ENCODE measurements at places on chromosomes 11 and 22.

DNA sequence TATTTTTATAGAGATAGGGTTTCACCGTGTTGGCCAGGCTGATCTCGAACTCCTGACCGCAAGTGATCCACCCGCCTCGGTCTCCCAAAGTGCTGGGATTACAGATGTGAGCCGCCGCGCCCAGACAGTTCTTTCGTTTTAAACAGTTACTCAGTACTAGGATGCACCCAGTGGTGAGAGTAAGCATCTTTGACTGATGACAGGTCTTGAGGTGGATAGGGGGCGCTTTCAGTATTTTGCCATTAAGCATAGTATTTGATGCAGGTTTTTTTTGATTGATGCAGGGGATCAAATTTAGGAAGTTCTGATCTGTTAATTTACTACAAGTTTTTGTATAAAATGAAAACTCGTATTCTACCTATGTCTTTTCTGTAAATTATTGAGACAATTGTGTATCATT lies 13.2 kb upstream of the TRIM34 start:
- DNase-seq: no peak

DNA sequence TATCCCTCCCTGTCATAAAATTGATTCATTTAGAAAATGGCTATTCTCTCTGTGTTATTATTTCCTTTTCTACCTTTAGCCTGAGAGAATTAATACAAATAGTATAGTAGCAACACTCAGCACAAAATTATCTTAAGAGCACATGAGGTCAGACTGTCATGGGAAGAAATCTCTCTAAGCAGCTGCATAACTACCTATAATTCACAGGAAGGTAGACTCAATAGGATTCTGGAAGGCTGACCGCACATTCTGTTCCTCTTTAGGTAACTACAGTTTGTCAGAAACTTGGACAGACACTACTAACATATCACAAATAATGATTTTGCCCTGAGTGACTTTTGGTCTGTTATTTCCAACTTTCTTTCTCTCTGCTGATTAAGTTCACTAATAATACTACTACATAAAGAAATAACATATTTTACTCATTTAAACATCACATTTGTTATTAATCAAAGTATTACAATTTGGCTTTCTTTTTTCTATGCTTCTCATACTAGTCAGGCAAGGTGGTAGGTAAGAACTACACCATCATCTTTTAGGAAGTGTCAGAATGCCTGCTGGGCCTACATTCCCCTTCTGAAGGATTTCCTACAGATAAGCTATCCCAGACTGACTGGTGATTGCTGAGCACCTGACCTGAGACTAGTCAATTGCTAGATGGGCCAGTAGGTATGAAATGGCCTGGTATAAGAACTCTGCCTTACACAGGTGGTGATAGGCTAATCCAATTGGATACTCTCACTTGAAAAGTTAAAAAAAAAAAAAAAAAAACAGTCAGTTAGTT lies 325.1 kb downstream of the DLG2 start:
- no peak for DNase-seq

GRCh38 chr22:40040927-40041326 lies 46.2 kb downstream of the FAM83F start:
- peak; percentile 16 for DNase-seq

- no peak for DNase-seq
Observed at GRCh38 chr11:19873730-19874129, 161.1 kb downstream of the NAV2 start.

DNA sequence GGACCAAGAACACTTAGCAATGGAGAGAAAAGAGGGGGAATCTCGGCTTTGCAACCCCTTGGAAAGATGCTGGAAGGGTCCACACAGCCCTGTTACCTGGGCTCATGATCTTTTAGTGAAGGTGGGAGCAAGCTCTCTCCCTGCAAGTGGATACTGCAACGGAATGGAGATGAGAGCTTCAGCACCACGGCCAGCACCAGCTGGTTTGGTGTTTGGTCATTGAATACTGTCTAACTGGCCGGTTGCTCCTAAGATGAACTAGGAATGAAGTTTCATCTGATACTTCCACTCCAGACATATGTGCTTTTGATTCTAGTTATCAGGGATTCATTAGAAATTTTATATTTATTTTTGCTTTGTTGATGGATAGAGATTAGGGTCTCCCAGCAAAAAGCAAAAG lies 16.3 kb downstream of the HTR3A start:
- DNase-seq: no peak

DNA sequence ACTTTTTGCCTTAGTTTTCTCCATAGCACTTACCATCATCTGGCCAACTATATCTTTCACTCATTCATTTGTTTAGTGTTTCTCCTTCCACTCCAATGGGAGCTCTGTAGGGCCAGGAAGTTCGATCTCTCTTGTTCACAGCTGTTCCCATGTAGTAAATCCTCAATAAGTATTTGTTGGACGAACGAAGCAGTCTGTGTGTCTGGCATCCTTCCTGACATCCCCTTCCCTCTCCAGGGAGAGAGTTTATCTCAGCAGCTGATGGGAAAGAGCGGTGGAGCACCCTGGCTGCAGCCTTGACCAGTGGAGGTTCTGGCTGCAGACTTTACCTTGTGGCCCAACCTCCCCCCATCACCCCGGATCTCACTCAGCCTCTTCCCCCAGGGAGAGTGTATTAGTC lies 141.7 kb downstream of the CHST1 start:
- DNase-seq: no peak

- DNase-seq: no peak
Observed at GRCh38 chr22:17012267-17012666, 4.2 kb upstream of the GAB4 start.

- DNase-seq: no peak
Observed at GRCh38 chr22:44365191-44365590, 52.4 kb upstream of the SHISAL1 start.

GRCh38 chr22:41656556-41656955 lies 32.1 kb downstream of the SNU13 start:
- no peak for DNase-seq

DNA sequence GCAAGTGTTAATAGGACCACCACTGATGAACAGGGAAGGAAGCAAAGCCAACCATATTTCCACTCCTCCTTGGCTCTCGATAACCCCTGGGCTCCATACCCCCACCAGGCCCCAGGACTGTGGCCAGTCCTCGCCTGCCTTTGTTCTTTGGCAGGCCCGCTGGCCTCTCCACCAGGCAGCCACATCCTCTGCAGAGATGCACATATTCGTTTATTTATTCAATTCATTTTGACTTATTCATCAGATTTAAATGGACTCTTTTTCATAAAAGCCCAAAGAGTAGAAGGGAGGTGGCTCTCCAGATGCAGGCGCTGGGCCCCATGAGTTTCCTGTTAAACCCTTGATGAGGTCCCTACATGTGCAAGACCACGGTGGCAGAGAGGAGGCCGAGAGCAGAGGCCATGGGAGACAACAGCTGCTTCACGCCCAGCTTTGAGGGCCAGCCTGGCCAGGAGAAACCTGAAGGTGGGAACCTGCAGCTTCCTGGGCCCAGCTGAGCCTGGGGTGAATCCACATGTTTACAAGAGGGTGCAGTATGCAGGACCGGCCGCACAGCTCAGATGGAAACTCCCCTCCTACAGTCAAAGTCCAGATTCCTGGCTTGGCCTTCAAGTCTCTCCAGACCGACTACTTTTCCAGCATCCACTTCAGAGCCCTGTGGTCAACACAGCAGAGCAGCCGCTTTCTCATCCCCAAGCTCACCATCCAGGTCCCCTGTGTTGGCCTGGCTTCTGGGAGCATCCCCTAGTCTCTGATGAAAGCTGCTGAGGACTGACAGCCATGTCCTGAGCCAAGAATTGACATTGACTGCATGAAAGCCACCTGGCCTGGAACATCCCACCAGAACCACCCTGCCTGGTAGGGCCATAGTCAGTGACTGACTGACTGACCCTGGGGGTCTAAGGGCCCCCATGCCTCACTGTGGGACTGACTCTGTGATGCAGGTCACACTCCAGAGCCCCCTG lies 39.7 kb upstream of the CCND1 start:
- no peak for DNase-seq

- no peak for DNase-seq
Observed at GRCh38 chr22:37650463-37651136, 7.9 kb upstream of the PDXP start.

DNA sequence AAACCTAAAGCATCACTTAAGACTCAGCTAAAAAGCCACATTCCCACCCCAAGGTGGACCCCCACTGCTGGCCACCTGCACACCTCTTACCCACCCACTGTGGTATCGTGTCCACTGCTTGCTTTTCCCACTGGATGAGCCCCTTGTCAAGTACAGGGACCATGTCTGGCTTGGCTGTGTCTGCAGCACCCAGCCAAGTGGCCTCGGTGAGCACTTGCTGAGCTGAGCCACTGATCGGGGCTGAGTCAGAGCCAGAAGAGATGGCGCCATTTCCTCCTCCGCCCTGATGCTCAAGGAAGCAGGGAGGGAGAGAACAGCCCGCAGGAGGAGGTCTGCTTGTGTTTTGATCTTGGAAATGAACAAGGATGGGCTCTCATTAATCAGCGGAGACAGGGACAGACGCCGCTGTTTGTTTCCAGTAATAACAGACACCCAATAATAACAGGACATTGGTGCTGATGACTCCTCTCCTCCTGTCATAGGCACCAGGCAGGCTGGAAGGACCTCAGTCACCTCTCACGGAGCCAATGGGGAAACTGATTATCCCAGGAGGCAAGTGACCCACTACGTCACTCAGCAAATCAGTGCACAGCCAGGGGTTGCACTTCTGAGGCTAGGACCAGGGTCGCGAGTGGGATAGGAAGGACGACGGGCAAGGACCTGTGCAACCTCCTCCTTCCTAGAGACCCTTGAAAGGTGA lies 85.2 kb upstream of the RTL6 start:
- DNase-seq: no peak

- no peak for DNase-seq
Observed at GRCh38 chr11:70538641-70539359, 140.5 kb downstream of the CTTN start.

- DNase-seq: no peak
Observed at GRCh38 chr11:96293109-96293508, 49.9 kb downstream of the MAML2 start.

DNA sequence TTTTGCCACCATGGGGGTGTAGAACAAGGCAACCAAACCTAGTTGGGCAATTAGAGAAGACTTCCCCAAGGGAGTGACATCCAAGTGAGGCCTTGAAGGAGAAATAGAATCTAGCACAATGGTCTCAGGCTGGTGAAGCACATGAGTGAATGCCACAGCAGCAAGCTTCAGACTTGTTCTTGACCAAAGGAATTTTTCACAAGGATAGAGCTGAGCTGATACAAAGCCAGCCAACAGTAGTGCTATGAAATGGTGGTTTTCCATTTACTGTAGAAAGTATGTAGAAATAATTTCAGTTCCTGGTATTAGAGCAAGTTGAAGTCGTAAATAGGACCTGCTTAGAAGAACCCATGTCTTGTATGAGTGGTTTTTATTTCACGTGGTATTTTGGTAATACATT lies 148.3 kb upstream of the RASSF10 start:
- no peak for DNase-seq

GRCh38 chr11:111206472-111206871 lies 39.1 kb upstream of the POU2AF2 start:
- DNase-seq: no peak

DNA sequence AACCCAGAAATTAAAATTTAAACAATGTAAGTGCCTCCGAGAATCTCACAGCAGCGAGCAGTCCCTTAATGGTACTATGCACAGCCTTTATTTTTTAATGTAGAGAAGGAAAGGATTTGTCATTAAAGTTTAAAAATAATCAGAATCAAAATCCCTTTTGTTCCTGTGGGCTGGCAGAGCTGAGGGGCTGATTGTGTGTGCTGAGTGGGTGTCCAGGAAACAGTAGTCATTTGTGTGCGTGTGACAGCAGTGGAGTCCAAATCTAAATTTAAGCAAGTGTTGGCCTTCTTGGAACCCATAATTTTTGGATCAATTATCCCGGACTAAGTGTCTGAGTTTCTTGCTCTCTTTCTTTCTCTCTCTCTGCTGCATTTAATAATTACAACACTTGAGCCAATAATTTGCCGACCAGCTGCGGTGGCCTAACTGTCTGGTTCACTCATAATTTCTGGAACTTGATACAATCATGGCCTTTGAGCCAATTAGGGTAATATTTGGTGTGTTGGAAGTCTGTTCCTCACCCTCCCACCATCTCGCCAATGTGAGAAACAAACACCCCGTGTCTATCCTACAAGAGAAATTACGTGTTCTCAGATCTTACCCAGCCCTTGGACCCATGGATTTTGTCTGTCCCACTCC lies 528.0 kb downstream of the SOX6 start:
- DNase-seq: no peak

- DNase-seq: no peak
Observed at GRCh38 chr11:37500425-37500824, 902.4 kb upstream of the RAG2 start.

DNA sequence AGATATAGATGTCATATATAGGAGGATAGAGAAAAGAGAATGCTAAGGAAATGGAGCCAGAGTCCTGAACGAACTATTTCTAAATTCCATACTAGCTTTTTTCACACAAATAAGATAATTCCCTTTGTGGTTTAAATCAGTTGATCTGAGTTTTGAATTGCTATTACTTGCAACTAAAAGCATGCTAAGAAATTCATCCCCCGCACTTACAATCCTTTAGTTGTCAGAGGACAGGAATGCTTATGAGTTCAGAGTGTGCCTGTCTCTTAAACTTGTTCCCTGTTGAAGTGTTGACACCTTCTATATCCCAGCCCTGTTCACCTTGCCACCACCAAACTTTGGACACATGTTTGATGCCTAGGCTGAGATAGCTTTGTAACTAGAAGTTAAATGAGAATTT lies 406.2 kb downstream of the METTL15 start:
- DNase-seq: no peak

- no peak for DNase-seq
Observed at GRCh38 chr11:96203567-96204365, 139.2 kb downstream of the MAML2 start.

DNA sequence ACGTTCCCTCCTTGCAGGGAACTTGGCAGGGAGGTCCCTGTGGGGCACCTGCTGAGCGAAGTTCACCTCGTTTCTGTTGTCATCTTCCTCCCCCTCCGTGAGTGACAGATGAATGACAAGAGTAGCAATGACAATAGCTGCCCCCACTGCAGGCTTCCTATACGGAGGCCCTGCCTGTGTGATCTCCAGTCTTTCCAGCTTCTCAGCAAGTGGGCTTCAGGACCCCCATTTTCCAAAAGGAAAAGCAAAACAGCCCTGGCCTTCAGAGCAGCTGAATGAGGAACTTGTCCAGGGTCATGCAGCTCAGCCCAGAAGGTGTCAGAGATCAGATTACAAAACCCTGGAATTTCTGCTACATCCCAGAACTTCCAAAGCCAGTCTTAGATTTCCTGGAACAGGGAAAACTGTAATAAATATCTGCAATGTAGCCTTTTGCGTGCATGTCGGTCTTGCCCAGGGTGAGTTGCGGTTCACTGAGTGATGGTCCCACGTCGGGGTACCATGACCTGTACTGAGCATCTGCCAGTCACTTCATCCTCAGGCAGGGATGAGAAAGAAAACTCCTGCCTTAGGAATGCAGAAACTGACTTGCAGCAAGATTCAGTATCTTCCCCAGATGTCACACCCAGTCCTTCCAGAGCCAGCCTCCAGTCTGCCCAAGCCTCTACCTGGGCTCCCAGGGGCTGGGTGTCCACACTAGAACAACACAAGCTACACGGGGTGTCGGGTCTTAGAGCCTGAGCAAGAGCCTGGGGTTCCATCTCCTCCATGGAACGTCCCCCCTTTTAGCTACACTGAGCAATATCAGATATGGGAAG lies 1457.0 kb downstream of the BRD1 start:
- DNase-seq: no peak

- DNase-seq: no peak
Observed at GRCh38 chr11:111105566-111105965, 140.0 kb upstream of the POU2AF2 start.

- DNase-seq: no peak
Observed at GRCh38 chr22:37243402-37244113, 511 bp downstream of the RAC2 start.

GRCh38 chr22:42269432-42270175 lies 849 bp downstream of the TCF20 start:
- no peak for DNase-seq

Measured in gastrocnemius medialis (tissue), 4 donors.